A673 (cell line): ENCODE measurements at places on chromosomes 11 and 22.

GRCh38 chr11:58006940-58007339 lies 16.7 kb upstream of the OR9Q1 start:
- DNase-seq, result peak; percentile 27

DNA sequence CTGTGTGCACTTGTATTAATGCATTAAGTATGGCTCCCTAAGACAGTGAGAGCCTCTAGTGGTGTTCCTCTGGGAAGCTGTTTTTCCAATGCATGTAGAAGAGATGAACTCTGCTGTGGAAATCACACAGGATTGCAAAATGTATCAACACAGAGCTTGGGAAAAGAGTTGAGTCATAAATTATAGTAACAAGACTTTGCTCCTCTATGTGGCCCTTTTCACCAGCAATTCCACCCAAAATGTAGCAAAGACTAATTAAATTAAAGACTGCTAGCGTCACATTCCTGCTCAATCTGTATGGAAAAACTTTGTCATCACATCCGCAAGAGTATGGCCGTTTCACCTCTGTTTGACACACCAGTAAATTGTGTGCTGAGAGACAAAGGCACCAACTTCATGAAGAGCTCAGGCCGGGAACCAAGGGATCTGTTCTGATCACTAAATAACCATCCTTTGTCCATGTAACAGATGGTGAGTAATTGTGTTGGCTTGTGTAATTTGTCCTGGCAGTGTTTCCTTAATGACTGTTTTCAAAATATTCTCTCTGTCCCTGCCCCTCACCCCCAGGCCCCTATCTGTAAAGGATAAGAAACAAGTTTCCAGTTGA lies 209.2 kb upstream of the SORL1-AS1 start:
- no peak for DNase-seq

DNA sequence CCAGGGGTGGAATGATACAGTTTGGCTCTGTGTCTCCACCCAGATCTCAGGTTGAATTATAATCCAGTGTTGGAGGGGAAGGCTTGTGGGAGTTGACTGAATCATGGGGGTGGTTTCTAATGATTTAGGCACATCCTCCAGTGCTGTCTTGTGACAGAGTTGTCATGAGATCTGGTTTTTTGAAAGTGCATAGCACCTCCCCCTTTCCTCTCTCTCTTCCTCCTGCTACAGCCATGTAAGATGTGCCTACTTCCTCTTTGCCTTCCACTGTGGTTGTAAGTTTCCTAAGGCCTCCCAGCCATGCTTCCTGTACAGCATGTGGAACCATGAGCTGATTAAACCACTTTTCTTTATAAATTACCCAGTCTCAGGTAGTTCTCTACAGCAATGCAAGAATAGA lies 45.1 kb downstream of the THAP12 start:
- no peak for DNase-seq

DNA sequence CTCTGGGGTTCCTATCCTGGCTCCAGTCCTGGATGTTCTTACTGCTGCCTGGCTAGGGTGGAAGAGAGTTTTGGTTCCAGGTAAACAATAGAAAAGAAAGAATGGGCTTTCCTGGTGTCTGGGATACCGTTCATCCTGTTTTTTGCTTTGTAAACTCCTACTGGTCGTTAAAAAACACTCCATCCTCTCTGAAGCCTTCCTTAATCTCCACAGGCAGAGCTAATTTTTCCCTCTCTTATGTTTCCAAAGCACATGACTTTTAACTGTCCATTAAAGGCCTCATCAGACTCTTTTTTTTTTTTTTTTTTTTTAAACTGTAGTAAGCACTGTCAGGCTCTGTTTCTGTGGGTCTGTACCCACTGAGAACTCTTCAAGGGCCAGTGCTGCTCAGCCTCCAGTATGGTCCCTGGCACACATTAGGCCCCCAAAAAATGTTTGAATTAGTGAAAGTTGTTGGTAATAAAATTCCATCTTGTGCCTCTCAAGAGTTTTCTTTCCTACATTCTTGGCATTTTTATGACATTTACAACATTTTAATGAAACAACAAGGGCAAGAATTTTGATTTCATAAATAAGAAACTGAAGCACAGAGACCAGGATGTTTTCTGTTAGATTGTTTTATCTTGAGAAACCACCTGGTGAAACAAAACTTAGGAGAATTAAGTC lies 104.2 kb downstream of the TEAD1 start:
- no peak for DNase-seq

GRCh38 chr11:117073539-117073938 lies 24.7 kb downstream of the SIK3 start:
- DNase-seq, result no peak

DNA sequence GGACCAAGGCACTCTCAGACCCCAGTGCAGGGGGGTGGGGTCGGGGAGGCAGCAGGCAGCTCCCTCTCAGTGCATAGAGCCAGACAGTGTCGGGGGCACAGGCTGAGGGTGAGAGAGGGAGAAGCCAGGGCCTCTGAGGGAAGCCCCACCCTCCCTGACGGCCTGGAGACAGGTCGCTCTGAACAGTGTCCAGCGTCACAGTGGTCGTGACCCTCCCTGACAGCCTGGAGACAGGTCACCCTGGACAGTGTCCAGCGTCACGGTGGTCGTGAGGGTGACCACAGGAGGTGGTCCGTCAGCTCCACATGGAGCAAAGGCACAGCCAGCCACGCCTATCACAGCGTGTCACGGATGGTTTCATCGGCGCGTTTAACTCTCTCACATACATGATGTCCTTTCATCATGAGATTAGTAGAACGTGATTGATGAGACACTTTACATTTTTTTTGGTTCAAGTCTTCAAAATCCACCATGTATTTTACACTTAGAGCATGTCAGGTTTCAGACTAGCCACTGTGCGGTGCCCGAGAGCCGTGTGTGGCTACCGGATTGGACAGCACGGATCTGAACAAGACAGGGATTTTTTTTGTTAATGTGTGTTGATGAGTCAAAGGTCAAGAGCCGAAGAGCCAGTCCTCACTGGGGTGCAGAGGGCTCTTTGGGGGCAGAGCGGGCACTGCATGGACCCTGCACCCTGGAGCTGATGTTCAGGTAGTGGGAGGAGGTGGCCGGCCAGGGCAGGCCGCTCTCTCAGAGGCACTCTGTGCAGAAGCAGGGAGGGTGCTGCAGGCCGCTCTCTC lies 23.9 kb upstream of the PANX2 start:
- DNase-seq, result peak; percentile 73

DNA sequence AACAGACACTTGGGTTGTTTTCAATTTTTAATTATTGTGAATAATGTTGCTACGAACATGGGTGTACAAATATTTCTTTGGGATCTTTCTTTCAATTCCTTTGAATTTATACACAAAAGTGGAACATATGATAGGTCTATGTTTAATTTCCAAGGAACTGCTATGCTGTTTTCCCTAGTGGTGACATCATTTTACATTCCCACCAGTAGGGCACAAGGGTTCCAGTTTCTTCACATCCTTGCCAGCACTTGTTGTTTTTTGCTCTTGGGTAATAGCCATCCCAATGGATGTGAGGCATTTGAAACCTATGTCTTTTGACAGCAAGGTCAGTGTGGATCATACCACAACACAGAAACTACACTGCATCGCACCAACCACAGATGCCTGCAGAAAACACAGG lies 41.8 kb upstream of the SCN3B start:
- DNase-seq, result no peak

DNA sequence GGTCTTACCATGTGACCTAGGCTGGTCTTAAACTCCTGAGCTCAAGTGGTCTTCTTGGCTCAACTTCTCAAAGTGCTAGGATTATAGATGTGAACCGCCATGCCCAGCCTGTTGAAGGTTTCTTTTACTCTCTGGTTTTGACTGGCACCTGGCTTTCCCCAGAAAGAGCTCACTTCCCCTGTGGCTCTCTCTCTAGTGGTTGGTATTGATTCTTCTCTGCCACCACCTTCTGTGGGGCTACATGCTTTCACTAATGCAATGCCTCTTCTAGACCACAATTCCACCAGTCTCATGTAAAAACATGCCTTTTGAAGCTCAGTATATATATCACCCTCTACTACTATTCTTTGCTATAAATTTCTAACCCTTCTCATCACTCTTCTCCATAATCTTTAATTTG lies 67.2 kb downstream of the CCDC83 start:
- DNase-seq, result no peak

DNA sequence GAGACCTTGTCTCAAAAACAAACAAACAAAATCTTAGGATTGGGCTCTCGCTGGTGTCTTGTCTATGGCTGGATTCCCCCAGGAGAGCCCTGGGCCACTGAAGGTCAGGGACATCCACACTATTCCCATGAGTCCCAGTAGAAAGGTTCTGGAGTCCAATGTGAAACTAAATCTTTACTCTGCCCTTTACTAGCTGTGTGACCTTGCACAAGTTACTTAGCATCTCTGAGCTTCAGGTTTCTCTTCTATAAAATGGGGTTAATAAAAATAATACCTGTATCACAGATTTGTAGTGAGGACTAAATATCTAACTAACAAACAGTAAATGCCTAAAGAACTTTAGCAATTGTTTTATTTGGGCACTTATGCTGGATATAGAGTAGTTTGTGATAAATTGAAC lies 9.0 kb downstream of the SLC43A1 start:
- DNase-seq, result no peak

DNA sequence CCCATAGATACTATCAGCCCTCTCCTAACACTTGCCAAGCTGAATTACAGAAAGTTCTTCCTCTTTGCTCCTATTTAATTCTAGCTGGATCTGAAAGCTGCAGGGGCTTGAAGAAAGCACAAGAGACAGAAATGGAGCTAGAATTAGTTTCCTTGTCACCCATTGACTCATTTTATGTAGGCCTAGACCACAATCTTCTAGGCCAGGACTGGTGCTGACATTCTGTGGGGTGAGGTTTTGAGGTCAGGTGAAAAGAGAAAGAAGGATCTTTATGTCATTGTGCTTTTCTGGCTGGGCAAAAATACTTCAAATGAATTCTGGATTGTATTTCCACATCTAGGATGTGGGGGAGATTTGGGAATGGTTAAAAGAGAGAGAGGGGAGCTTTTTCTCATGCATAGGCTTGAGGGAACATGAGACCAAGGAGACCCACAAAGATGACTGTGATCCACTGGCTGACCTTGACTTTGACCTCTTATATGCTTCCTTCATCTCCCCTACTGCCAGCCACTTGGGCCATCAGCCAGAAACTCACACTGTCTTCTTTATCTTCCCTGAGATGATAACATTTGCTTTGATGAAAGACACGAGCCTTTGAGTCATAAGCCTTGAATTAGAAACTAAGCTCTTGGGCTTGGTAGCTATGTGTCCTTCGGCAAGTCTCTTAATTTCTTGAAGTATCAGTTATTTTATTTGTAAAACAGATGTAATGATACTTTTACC lies 274.9 kb upstream of the CADM1 start:
- DNase-seq, result no peak

- no peak for DNase-seq
These were observed 17.9 kb downstream of the ALKBH3 start for GRCh38 chr11:43898574-43898973.

GRCh38 chr11:64523456-64524157 lies 67.4 kb upstream of the SLC22A12 start:
- no peak for DNase-seq

DNA sequence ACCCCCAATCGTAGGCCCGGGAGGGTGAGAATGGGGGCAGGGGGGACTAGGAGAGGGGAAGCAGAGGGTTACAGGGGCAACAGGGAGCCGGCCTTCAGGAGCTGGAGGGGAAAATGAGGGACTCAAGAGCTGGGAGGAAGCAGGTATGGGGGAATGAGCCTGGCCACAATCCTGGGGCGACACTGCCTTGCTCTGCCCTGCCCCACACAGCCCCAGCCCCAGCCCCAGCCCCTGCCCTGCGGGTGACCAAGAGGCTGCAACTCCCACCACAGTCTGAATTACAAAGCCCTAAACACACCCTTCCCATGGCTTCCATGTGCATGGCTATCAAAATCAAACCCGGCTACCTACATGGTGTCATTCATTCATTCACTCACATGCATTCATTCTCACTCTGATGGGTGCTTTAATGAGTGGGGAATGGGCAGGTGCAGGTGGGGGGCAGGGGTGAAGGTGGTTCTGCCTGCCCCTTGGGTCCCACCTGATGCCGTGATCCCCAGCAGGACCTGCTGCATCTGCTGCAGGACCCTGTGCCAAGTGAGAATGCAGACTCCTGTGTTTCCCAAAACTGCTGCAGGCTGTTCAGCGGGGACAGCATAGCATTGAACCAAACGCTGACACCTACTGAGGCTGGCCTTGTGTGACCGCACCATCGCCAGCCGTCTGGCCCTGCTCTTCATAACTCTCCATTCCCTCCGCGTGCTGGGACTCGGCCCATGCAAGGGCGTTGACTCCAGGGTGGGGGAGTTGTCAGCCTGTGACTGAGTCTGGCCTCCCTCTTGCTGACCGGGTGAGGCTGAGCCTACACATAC lies 9.5 kb upstream of the LINC01488 start:
- DNase-seq, result no peak

DNA sequence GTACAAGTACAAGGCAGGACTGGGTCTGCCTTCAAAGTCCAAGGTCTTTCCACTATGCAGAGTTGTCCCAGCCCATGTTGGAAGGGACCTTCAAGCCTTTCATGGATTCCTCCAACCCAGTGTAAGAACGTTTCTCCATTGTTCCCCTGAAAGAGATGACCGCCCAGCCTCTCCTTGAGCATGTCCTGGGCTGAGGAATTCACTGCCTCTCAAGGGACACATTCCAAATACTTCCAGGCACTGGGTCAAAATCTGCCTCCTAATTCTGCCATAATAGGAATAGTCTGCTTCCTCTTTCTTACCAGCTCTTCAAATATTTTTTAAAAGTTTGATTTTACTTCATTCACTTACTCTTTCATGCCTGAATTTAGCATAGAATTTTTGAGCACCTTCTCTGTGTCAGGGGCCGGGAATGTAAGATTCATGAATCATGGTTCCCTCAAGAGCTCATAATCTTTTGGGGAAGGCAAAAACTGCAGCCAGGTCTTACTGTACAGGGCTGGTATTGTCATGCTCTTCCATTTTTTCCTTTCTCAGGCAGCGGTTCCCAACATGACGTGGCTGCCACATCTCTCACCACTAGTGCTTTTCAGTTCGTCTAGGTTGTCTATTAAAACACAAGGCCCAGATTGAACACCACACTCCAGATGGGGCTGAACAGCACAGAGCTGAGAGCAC lies 143.3 kb upstream of the TBCEL start:
- no peak for DNase-seq
